Renal cortical epithelial cell (primary cell): ENCODE measurements at places on chromosomes 16 and 17. TPM values are rescaled to one million over a fixed set of nuclear protein-coding genes. Genes with fewer than 3 reads are reported as not detected.

The TBC1D3E gene
- not detected in 2 replicates for total RNA-seq

The KRT13 gene
- total RNA-seq, result not detected in 2 replicates

The MT3 gene
- not detected in 2 replicates for total RNA-seq

The EFCAB13 gene
- 13.7 and 88.4 TPM in 2 replicates for total RNA-seq

The EVPLL gene
- 0.10 TPM in 1 of 2 replicates, not detected in the other for total RNA-seq

The CRYBA1 gene
- not detected in 2 replicates for total RNA-seq

The TIMM22 gene
- total RNA-seq, result 18.0 and 21.4 TPM in 2 replicates

The CCL7 gene
- total RNA-seq, result not detected in 2 replicates

The TBC1D3K gene
- not detected in 2 replicates for total RNA-seq

The HOXB2 gene
- total RNA-seq, result 17.4 and 23.7 TPM in 2 replicates

The PIGQ gene
- total RNA-seq, result 30.9 and 68.5 TPM in 2 replicates

The CCL17 gene
- not detected in 2 replicates for total RNA-seq

The SSTR5 gene
- 0.40 TPM in 1 of 2 replicates, not detected in the other for total RNA-seq

GRCh38 chr16:270381-271255 is 5.1 kb downstream of the RGS11 start:
- no peak for DNase-seq

- no peak for DNase-seq
These were observed 12.8 kb upstream of the TBX21 start for GRCh38 chr17:47720196-47720595.

GRCh38 chr17:81684442-81684911 is 666 bp downstream of the HGS start:
- DNase-seq, result peak; percentile 71

- no peak for DNase-seq
These were observed 10.8 kb upstream of the C16orf95 start for GRCh38 chr16:87327798-87328495.

GRCh38 chr17:40005520-40005919 is 9.7 kb upstream of the CSF3 start:
- no peak for DNase-seq

- DNase-seq, result peak; percentile 39
These were observed 15.9 kb downstream of the B9D1 start for GRCh38 chr17:19346351-19347255.

DNA sequence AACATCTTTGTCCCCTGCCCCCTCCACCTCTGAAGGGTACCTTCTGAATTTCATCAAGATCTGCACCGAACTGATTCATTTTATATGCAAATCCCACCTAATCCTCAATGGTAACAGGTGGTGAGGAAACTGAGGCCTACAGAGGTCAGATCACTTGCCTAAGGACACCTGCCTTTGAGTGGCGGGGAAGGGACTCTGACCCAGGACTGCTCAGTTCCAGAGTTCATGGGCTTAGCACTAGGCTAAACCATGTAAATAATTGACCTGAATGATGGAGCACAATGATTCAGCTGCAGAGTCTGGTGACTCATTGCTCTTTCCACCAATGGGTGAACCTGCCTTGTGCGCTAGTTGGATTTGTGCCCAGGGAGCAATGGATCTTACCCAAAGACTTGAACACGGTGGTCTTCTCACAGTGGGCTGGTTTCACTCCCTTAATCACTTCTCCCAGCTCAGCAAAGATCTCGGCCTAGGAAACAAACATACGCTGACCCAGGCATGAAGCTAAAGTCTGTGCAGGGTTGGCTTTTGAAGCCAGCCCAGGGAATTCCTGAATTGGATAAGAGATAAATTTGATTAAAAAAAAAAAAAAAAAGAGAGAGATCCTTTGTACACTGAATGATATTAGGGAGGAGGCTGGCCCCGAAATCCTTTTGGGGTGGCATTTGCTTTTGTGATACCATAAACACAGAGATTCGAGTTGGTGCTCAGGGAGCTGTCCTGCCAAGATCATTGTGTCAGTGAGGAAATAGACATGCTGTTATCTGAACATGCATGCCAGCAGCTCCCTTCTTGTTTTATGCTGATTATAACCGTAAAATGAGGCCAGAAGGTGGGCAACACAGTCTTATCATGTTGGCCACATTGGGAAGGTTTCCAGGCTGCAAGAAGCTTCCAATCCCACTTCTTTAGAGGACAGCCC is 17.0 kb downstream of the CRYM start:
- peak; percentile 97 for DNase-seq

DNA sequence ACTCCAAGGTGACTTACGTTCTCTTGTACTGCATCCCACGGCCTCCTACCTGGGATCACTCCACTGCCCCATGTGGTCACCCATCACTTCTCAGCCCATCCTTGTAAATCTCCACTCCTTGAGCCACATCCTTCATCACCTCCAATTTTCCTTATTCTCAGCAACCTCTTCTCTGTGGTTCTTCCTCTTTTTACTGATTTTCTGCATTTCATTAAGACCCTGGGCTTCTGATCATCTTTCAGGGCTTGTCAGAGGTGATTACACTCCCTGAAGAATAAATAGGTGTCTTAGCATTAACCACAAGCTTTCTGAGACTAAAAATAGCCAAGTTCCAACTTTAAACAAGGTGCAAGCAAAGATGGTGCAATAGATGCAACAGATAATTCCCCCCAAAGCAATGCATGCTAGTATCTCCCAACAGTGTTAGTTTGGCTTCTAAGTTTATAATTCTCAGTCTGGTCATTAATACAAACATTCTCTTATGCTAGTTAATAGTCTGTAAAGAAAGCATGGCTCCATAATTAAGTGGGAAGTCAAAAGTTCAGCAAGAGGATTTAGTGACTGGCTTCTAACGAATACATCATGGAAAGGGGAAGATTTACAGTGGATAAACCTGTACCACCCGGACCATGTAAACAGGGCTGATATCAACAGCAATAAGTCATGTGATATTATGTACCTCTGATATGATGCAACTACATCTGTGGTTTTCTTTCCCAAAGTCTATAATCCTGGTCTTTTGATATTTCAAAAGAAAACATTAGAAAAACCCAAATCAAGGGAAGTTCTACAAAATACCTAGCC is 47.4 kb upstream of the FOXJ1 start:
- no peak for DNase-seq

DNA sequence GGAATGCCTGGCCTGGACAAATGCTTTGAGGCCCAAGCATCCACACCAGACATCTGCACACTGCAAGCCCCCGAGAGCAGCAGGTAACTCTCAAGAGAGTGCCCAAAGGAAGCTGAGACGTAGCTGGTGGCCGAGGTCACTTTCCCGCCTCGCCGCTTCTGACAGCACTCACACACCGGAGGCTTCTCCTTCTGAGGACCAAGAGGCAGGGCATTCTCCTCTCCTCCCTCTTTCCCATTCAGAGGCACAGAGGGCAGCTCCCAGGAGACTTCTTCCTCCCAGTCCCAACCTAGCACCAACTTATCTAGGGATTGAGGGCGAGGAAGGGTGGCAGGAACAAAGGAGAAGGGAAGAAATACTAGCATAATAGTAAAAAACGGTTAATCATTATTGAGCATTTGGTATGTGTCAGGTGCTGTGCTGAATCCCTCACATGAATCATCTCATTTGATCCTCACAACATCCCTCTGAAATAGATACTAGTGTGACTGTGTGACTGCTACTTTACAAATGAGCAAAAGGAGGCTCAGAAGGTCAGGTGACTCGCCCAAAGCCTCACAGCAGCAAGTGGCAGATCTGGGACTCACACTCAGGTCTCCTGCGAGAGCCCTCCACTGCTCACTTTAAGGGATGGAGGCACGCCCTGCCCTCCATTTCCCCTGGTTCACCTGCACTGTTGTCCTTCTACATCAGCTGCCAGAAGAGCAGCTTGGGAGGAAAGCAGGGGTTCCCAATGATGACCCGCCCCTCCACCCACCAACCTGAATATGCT is 41.8 kb downstream of the MYO18A start:
- DNase-seq, result peak; percentile 83

DNA sequence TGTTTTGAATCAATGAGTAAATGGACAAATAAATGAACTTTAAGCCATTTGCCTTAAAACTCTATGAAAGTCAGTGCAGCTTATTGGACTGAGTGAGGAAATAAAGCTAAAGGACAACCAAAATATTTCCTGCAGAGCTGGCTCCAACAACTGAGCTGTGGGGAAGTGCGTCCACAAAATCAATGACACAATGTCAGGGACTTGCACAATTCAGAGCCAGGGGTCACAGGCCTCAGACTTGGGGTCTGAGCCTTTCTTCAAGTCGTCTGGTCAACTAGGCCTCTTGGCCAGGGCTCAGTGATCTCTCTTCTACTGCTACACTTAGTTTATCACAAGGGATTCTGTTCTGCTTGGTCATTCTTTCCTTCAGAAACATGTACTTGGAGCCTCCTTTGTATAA is 26.2 kb upstream of the RHBDL3 start:
- DNase-seq, result no peak

DNA sequence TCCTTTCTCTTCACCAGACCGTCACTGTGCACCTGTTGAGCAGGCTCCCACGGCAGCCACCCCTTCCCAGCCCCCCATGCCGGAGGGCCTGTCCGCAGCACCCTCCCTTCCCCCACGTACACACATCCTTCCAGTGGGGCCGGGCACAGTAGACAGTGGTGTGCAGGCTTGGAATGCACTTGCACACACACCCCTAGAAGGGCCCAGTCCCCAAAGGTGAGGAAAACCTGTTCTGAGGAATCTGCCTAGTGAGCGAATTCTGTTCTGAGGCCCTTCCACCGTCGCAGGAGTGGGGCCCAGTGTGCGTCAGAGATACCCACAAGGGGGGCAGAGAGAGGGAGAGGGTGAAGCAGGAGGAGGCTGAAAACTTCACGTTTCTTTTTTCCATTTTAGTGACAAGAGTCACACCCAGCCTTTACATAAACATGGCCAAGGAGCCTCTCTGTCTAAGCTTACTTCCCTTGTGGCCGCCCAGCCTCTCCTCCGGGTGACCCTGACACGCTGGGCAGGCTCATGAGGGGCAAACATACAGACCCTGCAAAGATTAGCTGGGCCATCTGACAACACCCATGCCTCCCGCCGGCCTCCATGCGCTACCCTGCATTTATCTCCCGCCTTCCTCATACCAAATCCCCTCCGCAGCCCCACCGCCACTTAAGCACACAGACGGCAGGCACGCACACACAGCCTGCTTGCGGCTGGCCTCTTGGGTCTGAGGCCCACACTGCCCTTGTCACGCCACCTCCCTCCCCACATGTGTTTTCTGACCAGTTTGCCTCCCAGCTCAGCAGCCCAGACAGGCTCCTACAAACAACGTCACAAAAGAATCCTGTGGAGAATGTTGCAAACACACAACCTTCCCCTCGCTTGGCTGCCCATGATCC is 1.8 kb downstream of the ZBTB4 start:
- DNase-seq, result peak; percentile 82

DNA sequence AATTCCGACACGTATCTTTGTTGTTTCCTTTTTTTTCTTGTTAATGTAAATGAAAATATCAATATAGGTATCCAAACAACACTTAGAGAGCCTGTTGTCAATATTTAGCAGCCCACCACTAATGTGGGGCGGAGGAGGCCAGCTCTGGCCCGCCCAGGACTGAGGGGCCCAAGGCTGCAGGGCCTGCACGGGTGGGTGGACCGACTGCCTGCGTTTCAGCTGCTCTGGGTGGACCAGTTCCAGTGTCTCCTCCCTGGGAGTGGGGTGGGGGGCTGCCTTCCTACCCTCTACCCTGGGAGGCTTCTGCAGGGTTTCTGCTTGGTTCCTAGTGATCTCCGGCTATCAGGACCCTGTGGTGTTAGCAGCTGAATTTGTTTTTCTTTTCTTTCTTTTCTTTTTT is 15.9 kb upstream of the ADGRG1 start:
- no peak for DNase-seq

DNA sequence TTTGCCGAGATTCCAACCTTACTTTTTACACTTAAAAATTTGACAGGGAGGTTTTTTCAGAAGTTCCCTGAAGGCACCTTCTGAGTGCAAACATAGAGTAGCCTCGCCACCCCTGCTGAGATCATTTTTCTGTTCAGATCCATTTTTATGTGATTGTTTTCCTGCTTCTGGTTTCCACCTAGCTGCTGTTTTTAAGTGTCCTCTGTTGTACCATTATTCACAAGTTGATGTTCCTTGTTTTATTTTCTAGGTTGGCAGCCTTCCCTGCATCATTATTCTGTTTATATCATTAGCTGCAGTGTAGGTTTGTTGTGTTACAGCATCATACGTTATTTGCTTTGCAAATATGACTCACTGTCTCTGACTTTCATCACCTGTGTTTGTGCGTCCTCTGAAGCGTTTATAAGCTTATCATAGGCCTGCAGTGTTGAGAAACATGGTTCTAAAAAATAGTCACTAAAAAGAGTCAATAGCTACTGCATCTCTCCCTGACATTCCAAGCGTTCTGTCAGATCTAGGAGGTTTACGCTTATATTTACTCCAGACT is 116.9 kb upstream of the CLEC3A start:
- DNase-seq, result peak; percentile 33

DNA sequence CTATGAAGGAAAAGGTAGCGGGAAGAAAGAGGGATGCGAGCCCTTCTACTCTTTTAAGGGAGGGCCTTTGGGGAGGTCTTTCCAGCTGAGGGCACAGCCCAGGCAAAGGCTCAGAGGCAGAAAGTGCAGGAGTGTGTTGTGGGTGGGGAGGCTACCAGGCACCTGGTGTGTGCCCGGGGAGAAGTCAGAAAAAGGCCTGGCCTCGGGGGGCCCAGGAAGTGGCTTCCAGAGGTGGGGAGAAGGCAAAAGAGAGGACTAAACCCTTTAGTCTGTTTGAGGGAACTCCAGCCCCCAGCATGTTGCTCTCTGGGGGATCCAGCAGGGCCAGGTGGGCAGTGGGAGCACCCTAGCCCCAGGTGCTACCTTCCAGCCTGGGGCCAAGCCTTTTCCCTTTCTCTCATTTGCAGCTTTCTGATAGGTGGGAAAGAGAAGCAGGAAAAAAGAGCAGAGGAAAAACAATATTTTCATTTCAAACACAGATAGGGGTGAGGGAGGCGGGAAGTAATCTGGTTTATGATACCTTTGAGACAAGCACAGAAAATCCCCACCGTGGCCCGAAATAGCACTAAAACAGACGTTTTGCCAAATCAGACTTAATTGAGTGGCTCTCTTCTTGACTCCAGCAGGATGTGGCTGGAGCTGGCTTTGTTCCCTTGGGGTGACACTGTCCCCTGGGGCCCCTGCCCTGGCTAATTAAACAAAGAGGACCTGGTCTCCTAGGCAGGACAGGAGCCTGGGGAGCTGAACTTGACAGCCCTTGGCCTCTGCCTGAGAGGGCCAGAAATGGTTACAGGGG is 10.4 kb downstream of the RAI1 start:
- no peak for DNase-seq

- no peak for DNase-seq
These were observed 18.5 kb upstream of the NTN1 start for GRCh38 chr17:9002606-9003354.

DNA sequence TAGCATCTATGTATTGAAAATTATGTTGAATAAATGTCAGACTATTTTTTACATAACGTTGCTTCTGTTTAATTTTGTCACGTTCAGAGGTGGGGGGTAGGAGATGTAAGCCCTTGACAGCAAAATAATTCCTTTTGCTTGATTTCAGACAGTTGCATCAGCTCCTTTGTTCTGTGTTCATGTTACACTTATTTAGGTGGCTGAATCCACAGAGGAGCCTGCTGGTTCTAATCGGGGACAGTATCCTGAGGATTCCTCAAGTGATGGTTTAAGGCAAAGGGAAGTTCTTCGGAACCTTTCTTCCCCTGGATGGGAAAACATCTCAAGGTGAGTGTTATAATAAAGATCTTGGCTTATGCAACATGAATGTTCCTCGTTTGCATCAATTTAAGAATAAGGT is 4.5 kb downstream of the HERPUD1 start:
- DNase-seq, result no peak

- DNase-seq, result peak; percentile 57
These were observed 4.0 kb downstream of the SIAH1 start for GRCh38 chr16:48381201-48381600.
